ENCODE measurements at places on chromosomes 1 and 21.
A peak's percentile ranks its signal among the peaks of the same experiment; 100 is the strongest.

- peak; percentile 75 for DNase-seq
Observed at GRCh38 chr1:172429331-172430127, 9.0 kb downstream of the C1orf105 start.

DNA sequence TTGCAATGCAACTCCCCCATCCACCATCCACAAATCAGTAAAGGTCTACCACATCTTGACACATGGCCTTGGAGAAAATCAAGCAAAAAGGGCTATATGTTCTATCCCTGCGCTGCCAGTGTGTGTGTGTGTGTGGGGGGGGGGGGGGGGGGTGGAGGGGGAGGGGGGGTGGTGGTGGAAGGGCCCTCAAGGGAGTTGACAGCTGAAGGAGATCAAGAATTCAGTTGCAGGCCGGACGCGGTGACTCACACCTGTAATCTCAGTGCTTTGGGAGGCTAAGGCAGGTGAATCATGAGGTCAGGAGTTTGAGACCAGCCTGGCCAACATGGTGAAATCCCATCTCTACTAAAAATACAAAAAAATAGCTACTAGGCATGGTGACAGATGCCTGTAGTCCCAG, 37.6 kb upstream of the CLIC4 start:
- no peak for DNase-seq

GRCh38 chr21:41680444-41681347, 86.2 kb downstream of the RIPK4 start:
- DNase-seq, result no peak

DNA sequence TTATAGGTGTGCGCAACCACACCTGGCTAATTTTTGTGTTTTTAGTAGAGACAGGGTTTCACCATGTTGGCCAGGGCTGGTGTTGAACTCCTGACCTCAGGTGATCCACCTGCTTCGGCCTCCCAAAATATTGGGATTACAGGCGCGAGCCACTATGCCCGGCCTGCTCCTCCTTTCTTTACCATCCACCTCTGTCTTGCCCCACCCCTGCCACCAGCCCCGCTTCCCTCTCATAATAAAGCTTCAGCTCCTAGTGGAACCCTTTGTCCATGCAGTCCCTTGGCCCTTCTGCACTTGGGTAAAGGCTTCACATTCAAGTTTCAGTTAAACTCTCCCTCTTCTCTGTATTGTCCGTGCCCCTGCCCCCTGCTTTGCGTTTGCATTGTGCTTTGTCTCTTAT, 120.1 kb downstream of the CAMTA1 start:
- DNase-seq, result no peak

DNA sequence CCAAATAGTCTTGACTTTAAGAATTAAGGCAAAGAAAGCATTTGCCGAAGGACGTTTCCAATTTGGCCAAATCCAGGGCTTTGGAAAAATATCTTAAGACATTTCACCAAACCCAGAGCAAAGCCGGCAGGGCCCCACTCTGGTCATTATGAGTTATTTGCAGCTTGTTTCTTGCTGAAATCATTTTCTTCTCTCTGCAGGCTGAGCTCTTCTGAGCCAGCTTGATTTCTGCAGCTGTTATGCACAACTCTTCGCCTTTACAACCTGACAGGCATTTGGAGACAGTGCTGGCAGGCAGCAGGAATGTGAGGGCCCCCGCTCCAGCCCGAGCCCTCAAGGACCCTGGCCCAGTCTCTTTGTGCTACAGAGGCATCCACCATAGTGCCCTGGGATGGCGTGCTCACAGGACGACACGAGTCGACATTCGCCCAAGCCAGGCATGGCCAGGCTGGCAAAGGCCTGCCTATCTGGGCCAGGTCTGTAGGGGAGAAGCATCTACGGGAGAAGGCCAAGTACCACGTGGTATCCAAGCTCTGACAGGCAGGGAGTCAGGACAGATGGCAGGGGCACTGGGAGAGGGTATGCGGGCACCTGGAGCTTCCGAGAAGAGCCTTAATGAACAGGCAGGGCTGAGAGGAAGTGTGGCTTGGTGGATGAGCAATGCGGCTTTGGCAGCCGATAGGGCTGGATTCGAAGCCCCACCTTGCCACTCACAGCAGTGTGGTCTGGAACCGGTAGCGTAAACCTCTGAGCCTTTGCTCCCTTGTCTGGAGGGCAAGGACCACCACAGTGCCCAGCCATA, 32.3 kb downstream of the SYF2 start:
- DNase-seq, result no peak

DNA sequence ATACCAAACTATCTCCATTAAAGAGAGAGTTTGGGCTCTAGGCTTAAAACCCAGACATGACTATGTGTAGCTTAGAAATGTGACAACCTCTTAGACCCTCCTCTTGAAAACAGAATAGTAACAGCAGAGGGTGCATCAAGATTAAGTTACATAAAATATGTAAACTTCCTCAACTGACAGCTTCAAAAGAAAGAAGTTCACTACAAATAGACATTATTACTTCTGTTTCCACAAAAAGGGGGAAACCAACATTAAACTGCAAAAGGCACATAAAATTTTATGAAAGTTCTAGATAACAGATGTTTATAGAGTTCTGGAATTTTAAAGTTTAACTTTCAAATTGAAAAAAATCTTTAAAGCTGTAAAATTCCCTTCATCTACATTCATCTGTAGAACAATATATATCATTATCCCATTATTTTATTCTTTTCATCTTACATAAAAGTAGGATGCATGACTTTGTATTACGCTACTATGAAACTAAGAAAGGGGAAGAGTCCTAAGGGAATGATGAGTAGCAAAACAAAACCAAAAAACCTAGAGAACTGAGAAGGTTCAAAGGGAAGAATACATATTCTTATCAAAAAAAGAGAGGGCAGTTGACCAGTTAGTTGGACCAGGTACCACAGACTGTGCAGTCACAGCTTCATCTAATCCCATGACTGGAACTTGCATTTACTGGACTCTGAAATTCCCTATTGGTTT, 177.0 kb downstream of the SIPA1L2 start:
- DNase-seq, result no peak

GRCh38 chr1:236736761-236737160, 50.5 kb downstream of the ACTN2 start:
- no peak for DNase-seq

GRCh38 chr1:18480315-18481189, at the start of gene KLHDC7A:
KLHDC7A (plus strand) TSS chr1:18480930; CDS start chr1:18480982, 52 bp downstream.
- peak; percentile 30 for DNase-seq

- DNase-seq, result no peak
Observed at GRCh38 chr1:10528066-10529014, 53.6 kb downstream of the PEX14 start.

Data from RPMI8226 (cell line).